ENCODE measurements at places on chromosomes 7 and 10.
A peak's percentile ranks its signal among the peaks of the same experiment; 100 is the strongest.

DNA sequence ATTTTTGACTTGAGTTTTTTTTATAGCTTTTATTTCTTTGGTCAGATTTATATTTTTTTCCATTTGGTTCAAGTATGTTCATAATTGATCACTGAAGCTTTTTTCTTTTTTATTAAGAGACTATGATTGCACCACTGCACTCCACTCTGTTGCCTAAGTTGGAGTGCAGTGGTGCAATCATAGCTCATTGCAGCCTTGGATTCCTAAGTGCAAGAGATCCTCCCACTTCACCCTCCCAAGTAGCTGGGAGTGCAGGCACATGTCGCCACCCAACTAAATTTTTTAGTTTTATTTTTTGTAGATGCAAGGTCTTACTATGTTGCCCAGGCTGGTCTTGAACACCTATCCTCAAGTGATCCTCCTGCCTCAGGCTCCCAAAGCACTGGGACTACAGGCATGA, 97.7 kb upstream of the KIF5B start:
- DNase-seq = no peak

- no peak for DNase-seq
Measured at GRCh38 chr7:24827589-24827988, 70.3 kb upstream of the GSDME start.

- no peak for DNase-seq
Measured at GRCh38 chr7:157896774-157897555, 560.2 kb downstream of the DNAJB6 start.

GRCh38 chr10:53223851-53224250, 451.3 kb upstream of the MBL2 start:
- DNase-seq = no peak

- DNase-seq = no peak
Measured at GRCh38 chr10:5581670-5582566, 57.2 kb downstream of the CALML3 start.

GRCh38 chr7:151244196-151244840, 4.2 kb downstream of the SMARCD3 start:
- no peak for DNase-seq

DNA sequence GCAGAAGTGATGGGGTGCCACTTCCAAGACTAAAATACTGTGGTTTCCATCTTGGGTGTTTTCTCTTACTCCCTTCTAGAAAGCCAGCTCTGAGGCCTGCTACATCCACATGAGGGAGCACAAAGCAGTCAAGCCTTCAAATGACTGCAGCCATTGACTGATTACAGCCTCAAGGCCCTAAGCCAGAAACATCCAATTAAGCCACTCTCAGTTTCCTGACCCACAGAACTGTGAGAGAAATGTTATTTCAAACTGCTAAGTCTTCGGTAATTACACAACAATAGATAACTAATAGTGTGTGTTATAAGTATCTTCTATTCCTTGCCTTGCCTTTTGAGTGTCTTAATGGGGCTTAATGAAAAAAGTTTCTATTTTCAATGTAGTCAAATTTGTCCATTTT, 24.8 kb downstream of the BRAF start:
- DNase-seq = no peak

GRCh38 chr7:157674715-157675426, 338.1 kb downstream of the DNAJB6 start:
- no peak for DNase-seq

DNA sequence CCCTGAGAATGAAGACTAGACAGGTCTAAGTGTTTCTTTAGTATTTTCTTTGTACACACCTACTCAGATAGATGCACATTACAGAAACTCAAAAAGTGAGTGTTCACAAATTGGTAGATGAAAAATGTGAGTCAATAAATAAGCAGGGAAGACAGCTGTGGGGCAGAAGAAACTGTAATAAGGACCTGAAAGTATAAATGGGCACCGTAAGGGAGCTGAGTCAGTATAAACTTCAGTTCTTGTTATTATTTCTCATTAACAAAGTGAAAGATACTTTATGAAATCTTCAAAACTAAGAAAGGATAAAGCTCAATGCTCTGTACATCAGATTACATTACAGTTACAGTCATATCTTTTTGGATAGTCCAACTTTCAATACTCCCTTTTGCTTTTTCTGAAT, 2.5 kb downstream of the MTPN start:
- DNase-seq = no peak

- DNase-seq = no peak
Measured at GRCh38 chr10:15430969-15431771, 60.1 kb upstream of the FAM171A1 start.

- no peak for DNase-seq
Measured at GRCh38 chr7:81075150-81075549, 156.3 kb upstream of the SEMA3C start.

DNA sequence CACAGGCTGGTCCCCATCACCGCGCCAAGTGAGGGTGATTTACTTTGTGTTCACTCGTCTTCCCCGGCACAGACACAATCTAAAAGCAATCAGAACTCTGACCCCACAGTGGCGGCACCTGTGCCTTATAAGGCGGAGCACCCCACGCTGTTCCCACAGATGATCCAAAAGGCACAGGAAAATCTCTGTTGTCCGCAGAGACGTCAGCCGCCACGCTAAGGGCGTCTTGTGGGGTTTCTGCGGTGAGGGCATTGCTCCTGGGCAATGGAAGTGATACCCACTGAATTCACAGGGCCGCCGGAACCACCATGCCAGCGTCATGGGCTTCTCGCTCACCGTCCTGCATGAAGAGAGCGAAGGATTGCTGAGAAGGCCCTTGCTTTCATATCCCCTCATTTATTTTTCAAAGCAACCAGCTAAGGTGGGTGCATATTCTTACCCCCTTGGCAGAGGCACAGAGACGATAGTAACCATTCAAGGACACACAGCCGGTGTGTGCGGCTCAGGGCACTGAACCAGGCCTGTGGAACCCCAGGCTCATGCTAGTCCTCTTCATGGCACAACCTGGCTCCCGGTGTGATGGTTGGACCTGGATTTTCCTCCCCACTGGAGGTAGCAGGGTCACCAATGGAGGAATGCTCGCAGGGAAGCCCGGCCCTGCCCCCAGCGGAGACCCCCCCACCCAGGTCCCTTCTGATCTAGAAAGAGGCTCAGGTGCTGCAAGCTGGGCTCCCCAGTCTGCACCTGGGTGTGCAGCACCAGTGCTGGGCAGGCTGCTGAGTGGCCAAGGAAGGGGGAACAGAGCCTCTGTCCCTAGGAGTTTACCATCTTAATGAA, 279.0 kb downstream of the TCERG1L start:
- no peak for DNase-seq

- DNase-seq = no peak
Measured at GRCh38 chr10:44030132-44030531, 354.8 kb downstream of the CXCL12 start.

DNA sequence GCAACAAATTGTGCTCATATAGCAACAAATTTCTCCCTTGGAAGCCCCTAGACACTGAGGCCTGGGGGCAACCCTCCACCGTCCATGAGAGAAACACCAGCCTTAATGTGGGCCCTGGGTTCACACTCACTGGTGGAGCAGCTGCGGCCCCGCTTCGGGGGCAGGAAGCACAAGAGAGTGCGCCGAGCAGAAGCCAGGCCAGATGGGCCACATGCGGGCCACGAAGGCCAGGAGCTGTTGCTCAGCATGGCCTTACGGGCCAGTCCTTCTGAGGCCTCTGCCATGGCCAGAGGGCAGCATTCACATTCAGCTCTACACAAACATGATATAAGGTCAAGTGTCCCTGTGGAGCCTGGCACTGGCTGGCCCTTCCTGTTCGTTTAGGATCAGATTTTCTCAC, 60.0 kb upstream of the VIPR2 start:
- DNase-seq = no peak

GRCh38 chr10:48187713-48188485, 86.6 kb downstream of the FRMPD2 start:
- no peak for DNase-seq

GRCh38 chr10:104274762-104275721, 6.1 kb downstream of the GSTO2 start:
- DNase-seq = peak; percentile 53

- no peak for DNase-seq
Measured at GRCh38 chr10:112631501-112632400, 184.7 kb downstream of the VTI1A start.

- DNase-seq = no peak
Measured at GRCh38 chr10:122966879-122967278, 12.9 kb upstream of the C10orf88 start.

DNA sequence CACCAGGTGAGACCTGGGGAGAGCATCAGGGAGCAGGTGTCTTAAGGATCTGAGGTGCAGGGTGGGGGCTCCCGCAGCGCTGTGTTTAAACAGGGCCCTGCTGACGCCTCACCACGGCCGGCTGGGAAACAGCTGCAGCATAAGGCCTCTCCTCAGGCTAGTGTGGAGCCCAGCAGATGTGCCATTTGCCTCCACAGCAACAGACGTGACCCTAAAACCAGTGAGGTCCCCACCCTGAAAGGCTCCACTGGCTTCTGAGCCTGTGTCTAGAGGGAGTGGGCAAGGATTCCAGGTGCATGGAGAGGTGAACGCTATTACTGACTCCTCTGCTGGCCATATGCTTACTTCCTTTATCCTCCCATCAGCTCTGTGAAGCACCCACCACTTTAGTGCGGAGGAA, 47.8 kb downstream of the SYPL1 start:
- no peak for DNase-seq

DNA sequence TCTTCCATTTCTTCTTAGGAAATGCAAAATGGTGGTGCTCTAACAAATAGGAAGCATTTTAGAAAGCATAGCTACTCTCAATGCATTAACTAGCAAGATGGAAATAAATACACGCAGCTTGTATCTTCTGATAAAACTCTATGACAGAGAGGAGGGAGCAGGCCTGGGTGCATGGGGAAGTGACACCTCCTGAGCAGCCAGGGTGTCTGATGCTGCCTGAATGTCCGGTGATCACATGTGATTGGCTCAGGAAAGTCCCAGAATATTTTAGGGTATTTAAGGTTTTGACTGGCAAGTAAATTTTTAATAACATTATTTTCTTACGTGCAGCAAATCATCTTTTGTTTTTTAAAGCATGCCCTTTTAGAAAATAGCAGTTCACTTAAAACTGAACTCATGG, 261.0 kb upstream of the KLF6 start:
- no peak for DNase-seq

- no peak for DNase-seq
Measured at GRCh38 chr7:47091141-47091540, 490.8 kb downstream of the TNS3 start.

GRCh38 chr10:7485244-7485556, 74.4 kb upstream of the SFMBT2 start:
- no peak for DNase-seq

GRCh38 chr10:1120306-1120705, 64.1 kb downstream of the WDR37 start:
- no peak for DNase-seq

DNA sequence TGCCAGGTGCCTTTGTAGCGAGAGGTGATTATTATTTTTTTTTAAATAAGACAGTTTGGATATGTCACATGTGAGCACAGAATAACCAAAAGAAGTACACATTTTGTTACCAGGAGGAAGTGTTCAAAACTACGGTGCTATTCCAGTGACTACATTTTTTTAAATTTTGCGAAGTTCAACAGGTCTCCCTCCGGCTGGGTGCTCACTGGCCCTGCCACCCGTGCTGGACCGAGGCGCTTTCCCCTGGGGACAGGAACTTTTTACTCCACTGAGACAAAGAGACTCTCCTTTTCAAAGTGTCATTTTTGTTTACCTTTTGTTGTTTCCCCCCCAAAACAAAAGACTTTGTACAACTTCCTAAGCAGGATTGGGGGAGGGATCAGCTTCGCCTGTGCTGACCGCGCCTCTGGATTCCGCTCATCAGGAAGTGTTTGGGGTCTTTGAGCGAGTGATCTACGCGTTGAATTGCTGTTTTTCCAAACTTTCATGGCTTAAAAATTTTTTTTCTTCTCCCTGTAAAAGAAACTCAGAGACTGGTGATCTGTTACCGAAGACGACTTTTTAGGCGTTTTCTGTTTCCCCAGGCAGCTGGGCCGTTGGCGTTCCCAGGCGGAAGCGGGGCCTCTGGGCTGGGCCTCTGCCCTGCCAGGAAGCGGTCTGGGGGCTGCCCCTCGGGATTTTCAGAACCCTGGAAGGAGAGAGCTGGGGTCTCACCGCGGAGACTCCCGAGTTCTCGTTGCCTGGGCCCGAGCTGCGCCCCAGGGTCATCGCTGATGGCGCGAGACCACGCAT, 7.2 kb downstream of the EN2 start:
- DNase-seq = no peak

DNA sequence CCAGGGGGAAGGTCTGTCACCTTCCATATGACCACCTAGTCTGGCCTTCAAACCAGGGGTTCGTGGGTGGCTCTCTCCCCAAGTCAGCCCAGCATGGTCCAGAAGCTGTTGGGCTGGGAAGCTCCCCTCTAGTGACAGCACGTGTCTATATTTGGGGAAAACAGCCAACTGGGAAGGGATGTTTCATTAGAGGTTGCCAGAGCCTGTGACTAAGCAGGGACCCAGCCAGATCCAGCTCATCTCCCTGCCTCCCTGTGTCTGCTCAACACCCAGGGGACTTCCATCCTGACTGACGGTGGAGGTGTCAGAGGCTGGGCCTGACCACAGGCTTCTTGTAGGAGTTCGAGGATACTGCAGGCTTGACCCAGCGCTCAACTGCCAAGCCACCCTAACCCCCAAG, 10.5 kb downstream of the STYXL1 start:
- no peak for DNase-seq

- no peak for DNase-seq
Measured at GRCh38 chr7:116455499-116455898, 44.0 kb upstream of the CAV2 start.

- no peak for DNase-seq
Measured at GRCh38 chr7:77571801-77572200, 34.7 kb downstream of the PTPN12 start.

GRCh38 chr7:150968734-150969372, 9.3 kb downstream of the KCNH2 start:
- no peak for DNase-seq

DNA sequence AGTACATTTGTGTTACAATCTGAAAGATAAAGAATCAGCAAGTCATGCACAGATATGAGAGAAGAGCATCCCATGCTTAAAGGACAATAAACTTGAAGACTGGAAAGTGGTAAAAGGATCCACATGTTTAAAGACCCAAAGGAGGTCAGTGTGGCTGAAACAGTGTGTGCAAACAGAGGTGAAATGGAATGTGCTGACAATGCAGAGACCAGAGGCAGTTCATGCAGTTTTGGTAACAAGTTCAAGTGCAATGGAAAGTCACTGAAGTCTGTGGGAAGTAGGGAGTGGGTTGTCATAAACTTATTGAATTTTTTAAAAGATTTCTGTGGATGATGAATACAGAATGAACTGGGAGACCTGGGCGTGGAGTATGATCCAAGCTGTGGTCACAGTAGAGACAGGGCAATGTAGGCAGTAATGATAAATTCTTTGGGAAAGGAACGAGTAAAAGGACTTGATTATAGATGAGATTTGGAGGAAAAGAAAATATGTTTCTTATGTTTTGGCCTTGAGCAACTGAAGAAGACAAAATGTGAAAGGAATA, 408.0 kb downstream of the HGF start:
- no peak for DNase-seq

Data from left lung (tissue), 14 donors.